NCI-H446 (cell line): ENCODE measurements at places on chromosomes 7 and 10.

- no peak for DNase-seq
Observed at GRCh38 chr10:119705434-119705831, 20.4 kb upstream of the INPP5F start.

GRCh38 chr10:77571490-77571889 lies 66.1 kb downstream of the KCNMA1 start:
- DNase-seq = peak; percentile 52

GRCh38 chr7:138625849-138626230 lies 75.3 kb downstream of the SVOPL start:
- DNase-seq = no peak

DNA sequence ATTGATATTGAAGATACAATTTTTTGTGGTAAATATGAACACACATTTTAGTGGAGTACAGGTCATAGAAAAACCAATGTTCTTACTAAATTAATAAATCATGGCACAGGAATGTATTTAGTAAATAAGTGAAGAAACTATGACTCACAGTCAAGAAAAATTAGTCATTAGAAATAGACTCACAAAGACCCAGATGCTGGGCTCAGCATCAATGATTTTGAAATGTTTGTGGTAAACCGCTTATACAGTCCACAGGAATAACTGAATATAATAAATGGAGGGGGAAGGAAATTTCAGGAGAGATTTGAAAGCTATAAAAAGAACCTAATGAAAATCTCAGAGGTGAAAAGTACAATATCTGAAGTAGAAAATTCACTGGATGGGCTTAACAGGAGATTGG lies 138.3 kb upstream of the ADCY1 start:
- DNase-seq = no peak
